CD4-positive, alpha-beta T cell treated with Interleukin-2 at 100 ng/mL for 4 hours (primary cell): ENCODE measurements at places on chromosomes 11 and 22.

- no peak for DNase-seq
Observed at GRCh38 chr11:100632941-100633452, 54.1 kb upstream of the ARHGAP42 start.

DNA sequence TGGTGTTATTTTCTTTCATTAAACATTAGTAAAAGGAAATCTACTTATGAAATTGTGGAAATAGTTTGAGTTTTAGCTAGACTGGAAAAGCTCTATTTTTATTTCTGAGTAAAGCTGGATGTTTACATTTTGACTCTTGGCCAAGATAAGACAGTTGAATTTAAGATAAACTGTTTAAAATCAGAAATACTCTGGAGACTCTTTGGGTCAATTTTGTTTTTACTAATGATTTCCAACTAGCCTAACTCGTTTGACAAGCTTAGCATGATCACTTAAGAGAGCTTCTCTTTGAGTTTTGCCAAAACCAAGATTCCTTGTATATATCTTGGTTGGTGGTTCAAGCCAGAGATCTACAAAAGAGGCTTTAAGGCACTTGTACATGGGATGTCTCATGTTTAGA is 724.8 kb upstream of the LUZP2 start:
- DNase-seq, result no peak

DNA sequence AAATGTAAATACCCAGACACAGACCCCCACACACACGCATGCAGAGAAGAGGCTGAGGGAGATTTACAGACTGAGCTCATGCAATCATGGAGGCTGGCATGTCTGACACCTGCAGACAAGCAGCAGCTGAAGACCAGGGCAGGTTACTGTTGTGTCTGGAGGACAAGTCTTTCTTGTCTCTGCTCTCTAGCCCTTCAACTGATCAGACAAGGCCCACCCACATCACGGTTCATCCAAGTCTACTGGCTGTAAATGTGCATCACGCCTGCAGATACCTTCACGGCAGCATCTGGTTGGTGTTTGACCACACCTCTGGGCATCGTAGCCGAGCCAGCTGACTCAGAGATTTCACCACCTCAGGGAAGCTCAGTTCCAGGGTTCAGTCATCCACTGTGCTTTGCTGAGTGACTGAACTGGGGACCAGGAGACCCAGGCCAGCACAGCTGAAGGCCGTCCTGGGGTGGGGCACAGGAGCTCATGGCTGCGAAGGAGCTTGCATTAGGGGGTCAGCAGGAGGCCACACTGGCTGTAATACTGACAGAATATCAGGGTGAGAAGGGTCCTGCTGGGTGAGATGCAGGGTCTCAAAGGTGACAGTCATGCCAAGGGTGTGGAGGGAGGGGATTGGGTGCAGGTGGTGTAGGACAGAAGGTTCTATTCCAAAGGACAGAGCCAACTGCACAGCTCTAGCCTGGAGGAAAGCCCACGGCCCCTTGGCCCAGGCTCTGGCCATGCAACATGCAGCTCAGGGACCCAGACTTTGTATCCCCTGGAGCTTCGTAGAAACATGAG is 304.9 kb downstream of the BRD1 start:
- DNase-seq, result no peak

GRCh38 chr11:61745781-61746441 is 6.5 kb upstream of the MYRF start:
- DNase-seq, result no peak

DNA sequence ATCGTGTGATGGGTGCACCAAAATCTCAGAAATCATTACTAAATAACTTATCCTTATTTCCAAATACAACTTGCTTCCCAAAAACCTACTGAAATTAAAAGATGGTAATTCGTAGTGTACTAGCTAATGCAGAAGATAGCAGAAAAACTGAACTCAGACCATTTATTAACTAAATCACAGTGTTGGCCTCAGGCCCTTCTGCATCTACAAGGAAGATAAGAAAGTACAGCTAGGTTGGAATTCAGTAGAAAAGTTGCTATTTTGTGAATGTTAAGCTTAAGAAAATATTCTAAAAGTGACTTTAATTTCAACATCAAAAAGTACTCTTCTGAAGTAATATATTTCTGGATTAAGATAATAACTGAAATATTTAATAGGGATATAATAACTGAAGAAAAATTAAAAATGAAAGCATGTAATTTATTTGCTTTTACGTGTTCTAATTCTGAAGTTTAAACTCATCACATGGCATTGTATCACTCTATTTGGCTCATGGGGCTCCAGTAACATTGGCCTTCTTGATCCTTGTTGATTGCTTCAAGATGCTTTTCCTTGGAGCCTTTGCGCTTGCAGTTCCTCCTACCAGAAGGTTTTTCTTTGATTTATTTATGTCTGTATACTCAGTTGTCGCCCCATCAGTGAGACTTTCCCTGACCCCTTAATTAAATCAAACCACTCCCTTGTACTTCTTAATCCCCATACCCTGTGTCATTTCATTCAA is 847.9 kb upstream of the ANO3 start:
- no peak for DNase-seq

DNA sequence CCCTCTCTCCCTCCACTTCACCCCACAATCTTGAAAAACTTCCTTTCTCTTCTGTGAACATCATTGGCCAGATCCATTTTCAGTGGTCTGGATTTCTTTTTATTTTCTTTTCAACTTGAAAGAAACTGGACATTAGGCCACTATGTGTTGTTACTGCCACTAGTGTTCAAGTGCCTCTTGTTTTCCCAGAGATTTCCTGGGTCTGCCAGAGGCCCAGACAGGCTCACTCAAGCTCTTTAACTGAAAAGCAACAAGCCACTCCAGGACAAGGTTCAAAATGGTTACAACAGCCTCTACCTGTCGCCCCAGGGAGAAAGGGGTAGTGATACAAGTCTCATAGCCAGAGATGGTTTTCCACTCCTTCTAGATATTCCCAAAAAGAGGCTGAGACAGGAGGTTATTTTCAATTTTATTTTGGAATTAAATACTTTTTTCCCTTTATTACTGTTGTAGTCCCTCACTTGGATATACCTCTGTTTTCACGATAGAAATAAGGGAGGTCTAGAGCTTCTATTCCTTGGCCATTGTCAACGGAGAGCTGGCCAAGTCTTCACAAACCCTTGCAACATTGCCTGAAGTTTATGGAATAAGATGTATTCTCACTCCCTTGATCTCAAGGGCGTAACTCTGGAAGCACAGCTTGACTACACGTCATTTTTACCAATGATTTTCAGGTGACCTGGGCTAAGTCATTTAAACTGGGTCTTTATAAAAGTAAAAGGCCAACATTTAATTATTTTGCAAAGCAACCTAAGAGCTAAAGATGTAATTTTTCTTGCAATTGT is 92.3 kb downstream of the CD44 start:
- no peak for DNase-seq

GRCh38 chr22:23187871-23188700 is 7.8 kb downstream of the BCR start:
- DNase-seq, result no peak

- no peak for DNase-seq
Observed at GRCh38 chr11:79663017-79663416, 222.2 kb upstream of the TENM4 start.

DNA sequence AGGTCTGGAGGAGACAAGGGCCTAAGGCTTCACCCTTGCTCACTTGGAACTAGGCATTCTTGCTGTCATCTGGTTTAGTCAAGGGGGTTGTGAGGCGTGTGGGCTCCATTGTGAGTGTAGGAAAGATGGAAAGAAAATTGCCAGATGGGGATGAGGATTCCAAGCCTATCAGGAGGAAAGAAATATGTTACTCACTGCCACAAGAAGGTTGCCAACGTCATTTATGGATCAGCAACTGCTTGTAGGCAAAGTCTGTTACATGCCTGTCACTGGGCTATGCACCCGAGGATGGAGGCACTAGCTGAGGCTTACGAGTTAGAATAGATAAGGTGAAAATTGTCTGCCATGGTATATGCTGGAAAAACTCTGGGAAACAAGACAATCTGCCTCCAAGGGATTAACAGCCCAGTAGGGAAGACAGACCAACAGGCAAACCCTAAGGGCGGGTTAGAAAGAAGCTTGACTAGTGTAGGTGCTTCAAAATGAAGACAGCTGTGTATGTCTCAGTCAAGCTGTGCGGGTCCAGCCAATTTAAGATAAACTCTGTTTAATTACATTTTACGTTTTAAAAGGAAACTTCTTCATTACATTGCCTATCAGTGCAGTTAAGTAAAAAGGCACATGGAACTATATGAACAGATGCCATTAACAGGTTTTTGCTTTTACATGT is 47.4 kb downstream of the SNX19 start:
- DNase-seq, result no peak

GRCh38 chr11:121391914-121392313 is 60.2 kb upstream of the SORL1 start:
- DNase-seq, result no peak

DNA sequence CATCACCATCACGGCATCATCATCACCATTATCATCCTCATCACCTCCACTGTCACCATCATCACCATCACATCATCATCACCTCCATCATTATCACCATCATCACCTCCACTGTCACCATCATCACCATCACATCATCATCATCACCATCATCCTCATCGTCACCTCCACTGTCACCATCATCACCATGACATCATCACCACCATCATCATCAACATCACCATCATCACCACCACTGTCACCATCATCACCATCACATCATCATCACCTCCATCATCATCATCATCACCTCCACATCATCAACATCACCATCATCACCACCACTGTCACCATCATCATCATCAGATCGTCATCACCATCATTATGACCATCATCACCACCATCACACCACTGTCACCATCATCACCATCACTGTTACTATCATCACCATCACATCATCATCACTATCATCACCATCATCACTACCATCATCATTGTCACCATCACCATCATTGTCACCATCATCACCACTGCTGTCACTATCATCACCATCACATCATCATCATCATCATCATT is 32.8 kb downstream of the PARVG start:
- no peak for DNase-seq

DNA sequence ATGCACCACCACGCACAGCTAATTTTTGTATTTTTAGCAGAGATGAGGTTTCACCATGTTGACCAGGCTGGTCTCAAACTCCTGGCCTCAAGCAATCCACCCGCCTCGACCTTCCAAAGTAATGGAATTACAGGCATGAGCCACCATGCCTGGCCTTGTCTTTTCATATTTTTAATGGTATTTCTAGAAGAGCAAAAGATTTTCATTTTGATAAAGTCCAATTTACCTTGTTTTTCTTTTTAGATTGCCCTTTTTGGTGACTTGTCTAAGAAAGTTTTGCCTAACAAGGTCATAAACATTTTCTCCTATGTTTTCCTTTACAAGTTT is 45.5 kb upstream of the MICAL2 start:
- no peak for DNase-seq

DNA sequence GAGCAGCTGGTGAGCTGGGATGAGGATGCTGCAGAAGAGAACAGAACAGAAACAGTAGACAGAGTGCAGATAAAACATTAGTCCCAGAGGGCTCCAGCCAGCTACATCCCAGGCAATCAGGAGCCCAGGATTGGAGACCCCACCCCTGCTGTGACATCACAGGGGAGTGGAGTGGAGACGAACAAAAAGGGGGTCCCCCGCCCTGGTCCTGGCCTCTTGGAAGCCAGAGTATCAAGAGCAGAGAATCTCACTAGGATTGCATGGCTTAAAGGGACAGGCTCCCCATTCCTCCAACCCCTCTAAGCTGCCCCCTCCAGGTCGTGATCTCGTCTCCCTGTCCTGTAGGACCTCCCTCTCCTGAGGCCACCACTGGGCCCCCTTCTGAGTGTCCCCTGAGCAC is at the start of gene P2RX3:
Gene P2RX3, plus strand, starts transcription at position 211 of the 400 bp plus-strand sequence. CDS start 199 bp downstream, outside the sequence.
- DNase-seq, result no peak

- no peak for DNase-seq
Observed at GRCh38 chr11:100927579-100927978, 202.0 kb downstream of the PGR start.

DNA sequence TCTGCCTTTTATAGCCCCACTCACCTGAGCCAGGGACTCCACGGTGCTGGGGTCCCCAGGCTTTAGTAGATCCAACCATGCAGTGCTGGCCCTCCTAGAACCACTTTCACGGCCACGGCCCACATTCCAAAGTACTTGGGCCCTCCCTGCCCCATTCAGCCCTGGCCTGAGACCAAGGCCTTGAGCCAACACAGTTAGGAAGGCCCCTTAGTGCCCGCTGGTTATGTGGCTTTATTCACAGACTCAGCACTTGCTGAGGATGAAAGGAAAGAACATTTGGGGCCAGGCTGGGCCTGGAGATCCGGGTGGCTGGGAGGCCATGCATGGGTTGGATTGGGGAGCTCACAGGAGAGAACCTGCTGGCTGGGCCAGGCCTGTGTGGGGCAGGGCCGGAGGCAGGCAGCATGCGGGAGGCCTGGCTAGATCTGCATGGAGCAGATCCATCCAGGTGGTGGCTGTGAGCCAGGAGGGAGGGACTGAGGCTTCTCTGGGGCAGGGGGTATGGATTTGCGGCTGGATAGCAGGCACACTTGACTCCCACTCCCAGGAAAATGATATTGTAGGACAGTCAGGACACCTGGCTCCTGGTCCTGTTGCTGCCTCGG is 12.6 kb downstream of the CHRM1 start:
- no peak for DNase-seq

GRCh38 chr22:49797706-49798105 is 30.0 kb downstream of the BRD1 start:
- no peak for DNase-seq

DNA sequence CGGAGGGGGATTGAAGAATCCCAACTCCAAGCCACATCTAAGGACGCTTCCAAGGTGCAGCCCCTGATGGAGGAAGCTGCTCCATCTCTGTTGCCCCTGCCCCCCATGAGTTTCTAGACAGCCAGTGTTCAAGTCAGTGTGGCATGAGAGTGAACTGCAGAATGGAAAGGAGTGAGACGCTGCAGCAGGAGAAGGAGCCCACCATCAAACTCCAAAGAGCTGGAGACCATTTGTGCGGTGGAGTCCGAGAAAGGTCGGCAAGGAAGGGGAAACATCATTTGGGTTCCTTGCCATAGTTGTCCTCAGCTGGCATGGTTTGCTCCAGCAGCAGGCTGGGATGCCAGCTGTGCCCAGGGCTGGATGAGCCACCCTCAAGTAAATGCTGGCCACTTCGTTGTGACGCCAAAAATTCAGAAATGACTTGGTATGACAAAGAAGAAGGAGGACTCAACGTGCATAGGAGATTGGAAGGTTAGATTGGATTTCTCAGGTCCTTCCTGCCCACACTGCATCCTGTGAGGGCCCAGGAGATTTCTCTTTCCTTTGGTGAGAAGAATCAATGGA is 16.4 kb downstream of the APOL2 start:
- no peak for DNase-seq

- no peak for DNase-seq
Observed at GRCh38 chr11:131300439-131300717, 70.0 kb upstream of the NTM start.

DNA sequence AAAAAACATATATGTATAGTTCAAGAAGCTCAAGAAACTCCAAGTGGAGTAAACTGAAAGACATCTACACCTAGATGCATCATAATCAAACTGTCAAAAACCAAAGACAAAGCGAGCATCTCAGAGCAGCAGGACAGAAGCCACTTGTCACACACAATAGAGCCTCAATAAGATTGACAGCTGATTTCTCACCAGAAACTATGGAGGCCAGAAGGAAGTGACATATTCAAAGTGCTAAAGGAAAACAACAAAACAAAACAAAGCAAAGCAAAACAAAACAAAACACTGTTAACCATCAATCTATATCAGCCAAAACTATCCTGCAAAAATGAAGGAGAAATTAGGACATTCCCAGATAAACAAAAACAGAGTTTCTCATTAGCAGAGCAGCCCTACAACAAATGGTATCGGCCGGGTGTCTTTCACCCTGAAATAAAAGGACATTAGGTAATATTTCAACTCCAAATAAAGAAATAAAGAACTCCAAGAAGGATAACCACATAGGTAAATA is 65.8 kb upstream of the SEPTIN5 start:
- no peak for DNase-seq
